ENCODE measurements at places on chromosomes 5 and 9.

DNA sequence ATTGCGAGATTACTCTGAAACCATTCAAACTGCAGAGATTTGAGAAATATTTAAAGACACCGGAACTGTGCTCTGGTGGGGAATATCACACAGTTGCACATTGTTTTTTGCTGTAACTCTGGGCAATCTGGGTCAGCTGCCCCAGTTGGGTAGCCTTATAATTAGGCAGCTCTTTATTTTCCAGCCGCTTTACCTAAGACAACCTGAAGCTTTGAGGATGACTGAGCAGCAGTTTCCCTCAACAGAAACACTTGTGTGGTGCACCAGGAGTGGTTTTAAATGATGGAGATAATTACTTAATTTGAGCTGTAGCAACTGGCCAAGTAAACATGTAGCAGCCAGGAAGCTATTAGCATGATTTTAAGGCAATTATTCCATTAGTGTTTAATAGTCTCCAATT, 2.9 kb downstream of the PLCXD3 start:
- peaks cover 12% of the 10 kb centered on the region for H3K27me3 ChIP-seq
- H3K4me3 ChIP-seq, result no peak overlapping the region
- H3K36me3 ChIP-seq, result no peaks in the 10 kb centered on the region
- H3K4me1 ChIP-seq, result no peaks in the 10 kb centered on the region

DNA sequence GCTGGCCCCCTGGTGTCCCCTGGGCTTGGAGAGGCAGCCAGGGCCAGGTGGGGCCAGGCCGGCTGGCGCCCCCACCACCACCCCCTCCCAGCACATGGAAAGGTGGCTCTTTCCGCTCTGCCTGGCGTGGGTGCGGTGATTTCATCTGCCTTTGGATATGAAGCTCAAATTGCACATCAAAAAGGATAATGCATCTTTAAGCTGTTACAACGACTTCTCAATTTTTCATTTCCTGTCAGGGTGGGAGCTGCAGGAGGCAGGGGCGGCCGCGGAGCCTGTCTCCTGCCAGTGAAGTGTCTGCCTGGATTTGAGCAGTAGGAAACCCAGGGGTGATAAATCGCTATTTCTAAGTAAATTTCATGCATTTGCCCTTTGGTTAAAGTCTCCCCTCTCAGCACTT, 169.2 kb upstream of the MVB12B start:
- no peaks in the 10 kb centered on the region for H3K27me3 ChIP-seq
- H3K4me1 ChIP-seq, result 0 out of 2 replicates have a peak, but pooled peaks cover 2% of the 10 kb centered on the region

GRCh38 chr9:121582641-121583040, 68.8 kb upstream of the DAB2IP start:
- no peak overlapping the region for H3K4me3 ChIP-seq
- no peak for DNase-seq
- H3K36me3 ChIP-seq, result no peaks in the 10 kb centered on the region
- no peaks in the 10 kb centered on the region for H3K27me3 ChIP-seq
- H3K27ac ChIP-seq, result no peak overlapping the region
- H3K4me1 ChIP-seq, result peaks cover 5% of the 10 kb centered on the region

DNA sequence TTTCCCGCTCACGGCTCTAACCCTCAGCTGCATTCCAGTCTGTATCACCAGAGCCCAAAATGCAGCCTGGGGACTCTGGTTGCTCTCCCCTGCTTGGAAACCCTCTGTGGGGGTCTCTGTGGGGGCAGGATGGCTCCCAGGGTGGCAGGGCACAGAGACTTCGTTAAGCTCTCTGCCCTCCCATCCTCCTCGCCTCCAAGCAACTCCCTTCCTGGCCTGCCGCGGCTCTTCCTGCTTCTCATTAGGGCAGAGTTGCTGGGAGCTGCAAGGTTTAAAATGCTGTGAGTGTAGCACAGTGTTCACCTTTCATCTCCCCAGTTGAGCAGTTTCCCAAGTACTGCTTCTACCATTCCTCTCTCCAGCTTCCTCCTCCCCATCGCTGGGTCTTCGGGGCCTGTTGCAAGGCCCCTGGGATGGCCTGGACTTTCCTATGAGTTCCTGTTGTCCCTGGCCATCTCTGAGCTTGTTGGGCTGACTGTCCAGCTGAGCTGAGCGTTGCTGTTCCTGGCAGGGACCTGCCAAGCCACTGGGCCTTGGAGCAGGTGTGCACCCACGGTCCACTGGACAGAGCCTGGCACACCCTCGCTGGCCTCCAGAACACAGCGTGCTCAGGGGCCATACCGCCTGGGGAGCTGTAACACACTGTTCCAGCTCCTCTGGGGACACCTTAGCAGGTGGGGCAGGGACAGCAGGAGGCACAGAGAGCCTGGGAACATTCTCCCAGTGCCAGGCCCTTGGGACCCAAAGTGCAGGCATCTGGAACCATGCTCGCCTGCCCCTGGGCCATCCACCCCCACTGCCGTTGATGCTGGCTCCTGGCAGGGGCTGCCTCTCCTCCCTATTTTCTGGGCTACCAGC, 188.4 kb downstream of the C9orf50 start:
- H3K4me3 ChIP-seq, result no peak overlapping the region
- H3K36me3 ChIP-seq, result no peaks in the 10 kb centered on the region
- H3K4me1 ChIP-seq, result peaks cover 3% of the 10 kb centered on the region
- no peak for DNase-seq
- H3K27ac ChIP-seq, result no peak overlapping the region
- H3K27me3 ChIP-seq, result peaks cover 16% of the 10 kb centered on the region

DNA sequence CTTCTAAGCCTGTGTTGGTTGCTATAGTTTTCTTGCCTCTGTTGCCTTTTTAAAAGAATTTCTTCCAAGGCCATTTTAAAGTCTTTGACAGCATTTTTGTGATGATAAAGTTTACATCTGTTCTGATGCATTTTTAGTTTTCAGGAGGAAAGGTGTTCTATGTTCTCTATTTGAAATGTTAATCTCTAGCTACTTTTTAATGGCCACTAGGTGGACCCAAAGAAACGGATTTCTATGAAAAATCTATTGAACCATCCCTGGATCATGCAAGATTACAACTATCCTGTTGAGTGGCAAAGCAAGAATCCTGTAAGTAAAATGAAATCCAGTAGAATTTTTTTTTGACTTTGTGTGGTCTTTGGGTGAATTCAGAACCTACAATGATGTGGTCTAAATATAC, 60.2 kb downstream of the MELK start:
- peaks cover 3% of the 10 kb centered on the region for H3K36me3 ChIP-seq
- H3K27ac ChIP-seq, result no peak overlapping the region
- H3K4me3 ChIP-seq, result no peak overlapping the region
- no peaks in the 10 kb centered on the region for H3K4me1 ChIP-seq

- no peaks in the 10 kb centered on the region for H3K36me3 ChIP-seq
- no peak overlapping the region for H3K27ac ChIP-seq
- no peak for DNase-seq
- no peak overlapping the region for H3K4me3 ChIP-seq
- H3K27me3 ChIP-seq, result no peaks in the 10 kb centered on the region
- H3K4me1 ChIP-seq, result no peaks in the 10 kb centered on the region
Measured at GRCh38 chr9:75242426-75242825, 154.1 kb downstream of the OSTF1 start.

DNA sequence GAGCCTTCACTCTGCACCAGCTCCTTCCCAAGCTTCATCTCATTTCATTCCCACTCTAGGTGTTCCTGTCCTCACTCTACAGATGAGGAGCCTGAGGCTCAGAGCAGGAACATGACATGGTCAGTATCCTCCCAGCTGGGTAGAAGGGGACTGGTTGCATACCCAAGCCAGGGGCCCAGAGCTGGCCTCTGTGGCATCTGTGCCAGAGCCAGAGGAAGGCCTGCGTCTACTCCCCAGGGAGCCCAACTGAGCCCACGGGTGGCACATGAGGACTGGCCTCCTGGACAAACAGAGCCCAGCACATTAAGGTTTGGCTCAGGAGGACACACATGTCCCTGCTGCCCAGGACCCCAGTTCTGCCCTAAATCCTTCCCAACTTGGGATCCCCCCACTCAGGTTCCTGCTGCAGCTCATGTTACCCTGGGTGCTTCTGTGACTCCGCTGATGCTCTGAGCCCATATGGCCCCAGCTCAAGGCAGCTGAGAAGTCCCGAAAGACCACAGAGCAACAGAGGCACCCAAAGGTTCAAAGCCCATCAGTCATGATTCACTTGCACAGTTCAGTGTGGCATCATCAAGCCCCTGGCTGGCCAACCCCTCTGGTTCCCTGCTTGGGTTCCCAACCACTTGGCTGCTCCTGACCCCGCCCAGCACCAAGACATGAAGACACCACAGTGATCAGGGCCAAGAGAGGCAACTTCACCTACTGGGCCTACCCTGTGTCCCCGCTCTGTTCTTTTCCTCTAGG, 8.5 kb upstream of the NEURL1B start:
- H3K4me3 ChIP-seq, result no peak overlapping the region
- no peaks in the 10 kb centered on the region for H3K27me3 ChIP-seq
- no peaks in the 10 kb centered on the region for H3K36me3 ChIP-seq
- H3K27ac ChIP-seq, result no peak overlapping the region

DNA sequence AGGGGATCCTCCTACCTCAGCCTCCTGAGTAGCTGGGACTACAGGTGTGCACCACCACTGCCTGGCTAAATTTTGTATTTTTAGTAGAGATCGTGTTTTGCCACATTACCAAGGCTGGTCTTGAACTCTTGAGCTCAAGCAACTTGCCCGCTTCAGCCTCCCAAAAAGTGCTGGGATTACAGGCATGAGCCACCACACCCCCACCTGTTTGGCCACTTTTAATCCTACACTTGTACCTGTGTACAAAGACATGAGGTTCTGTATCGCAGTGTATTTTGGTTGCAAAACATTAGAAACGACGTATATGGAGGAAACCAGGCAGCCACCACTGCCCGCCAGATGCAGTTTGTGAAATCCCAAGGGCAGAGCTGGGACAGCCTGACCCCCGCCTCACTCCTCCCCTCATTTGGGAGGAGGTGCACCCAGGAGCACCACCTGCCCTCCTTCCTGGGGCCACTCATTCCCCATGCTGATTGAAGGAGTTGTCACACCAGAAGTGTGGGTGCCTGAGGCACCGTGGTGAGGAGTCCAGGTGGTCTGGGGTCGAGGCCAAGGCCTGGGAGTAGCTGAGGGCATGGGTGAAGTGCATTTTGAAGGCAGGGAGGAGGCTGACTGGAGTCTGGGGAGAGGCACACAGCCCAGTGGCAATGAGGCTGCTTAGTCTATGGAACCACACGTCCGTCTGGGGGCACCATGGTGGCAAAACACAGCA, 39.3 kb upstream of the OLFM1 start:
- H3K36me3 ChIP-seq, result no peaks in the 10 kb centered on the region
- H3K27ac ChIP-seq, result no peak overlapping the region
- no peaks in the 10 kb centered on the region for H3K27me3 ChIP-seq
- no peak overlapping the region for H3K4me3 ChIP-seq
- H3K4me1 ChIP-seq, result no peaks in the 10 kb centered on the region

- DNase-seq, result no peak
- no peak overlapping the region for H3K4me3 ChIP-seq
- no peaks in the 10 kb centered on the region for H3K27me3 ChIP-seq
Measured at GRCh38 chr9:136626066-136626725, 36.5 kb upstream of the EGFL7 start.

DNA sequence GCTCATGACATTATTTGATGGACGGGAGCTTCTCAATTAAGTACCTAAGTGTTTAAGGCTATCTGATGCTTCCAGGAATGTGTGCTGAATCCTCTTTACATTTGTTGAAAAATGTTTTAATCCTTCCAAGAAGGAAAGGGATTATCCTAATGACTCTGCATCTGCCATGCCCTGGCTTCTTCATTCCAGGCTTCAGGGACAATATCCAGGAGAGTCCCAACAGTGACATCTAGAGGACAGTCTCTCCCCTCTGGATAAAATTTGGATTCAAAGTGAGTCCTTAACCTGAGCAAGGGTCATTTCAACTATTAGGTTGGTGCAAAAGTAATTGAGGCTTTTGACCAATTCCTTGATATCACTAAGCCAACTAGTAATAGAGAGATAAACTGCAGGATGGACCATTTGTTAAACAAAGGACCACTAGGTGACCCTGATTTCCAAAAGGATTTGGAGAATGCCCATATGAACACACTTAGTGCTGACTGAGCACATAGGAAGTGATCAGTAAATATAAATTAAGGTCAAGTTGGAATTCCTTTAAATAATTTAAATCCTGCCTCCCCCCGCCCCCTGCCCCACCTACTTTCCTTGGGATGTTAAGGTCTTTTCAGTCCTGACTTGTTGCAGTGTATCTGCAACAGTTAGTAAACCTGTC, 19.1 kb downstream of the TNFSF8 start:
- H3K4me1 ChIP-seq, result no peaks in the 10 kb centered on the region
- no peak overlapping the region for H3K27ac ChIP-seq
- H3K36me3 ChIP-seq, result no peaks in the 10 kb centered on the region
- H3K27me3 ChIP-seq, result no peaks in the 10 kb centered on the region
- no peak overlapping the region for H3K4me3 ChIP-seq

DNA sequence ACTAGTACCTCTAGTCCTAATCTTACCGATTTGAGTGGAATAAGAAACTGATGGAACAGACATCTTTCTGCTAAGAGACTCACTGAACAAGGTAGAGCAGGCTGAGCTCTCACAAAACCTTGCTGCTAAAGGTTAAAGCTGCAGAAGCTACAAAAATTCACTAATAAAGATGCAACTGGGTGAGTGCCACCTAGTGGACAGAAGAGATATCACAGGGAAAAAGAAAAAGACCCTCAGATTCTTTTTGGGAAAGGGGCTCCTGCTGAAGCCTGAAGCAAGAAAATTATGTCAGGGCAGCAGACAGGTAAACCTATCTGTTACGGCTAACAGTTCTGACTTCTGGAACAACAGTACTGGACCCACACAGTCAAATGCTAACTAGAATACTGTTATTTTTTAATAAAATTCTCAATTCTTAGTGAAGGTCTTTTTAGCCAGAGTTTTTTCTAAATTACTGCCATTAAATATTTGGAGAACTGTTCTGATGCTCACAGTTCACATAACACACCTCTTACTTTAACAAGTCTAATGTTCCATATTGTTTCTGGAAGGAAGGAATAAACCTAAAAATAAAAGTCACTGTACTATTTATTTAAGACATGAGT, 51.2 kb downstream of the DIAPH1 start:
- no peak overlapping the region for H3K27ac ChIP-seq
- no peaks in the 10 kb centered on the region for H3K4me1 ChIP-seq
- H3K4me3 ChIP-seq, result no peak overlapping the region
- no peak for DNase-seq
- H3K36me3 ChIP-seq, result peaks cover 3% of the 10 kb centered on the region

GRCh38 chr5:126969548-126969947, 60.8 kb downstream of the MARCHF3 start:
- H3K27ac ChIP-seq, result no peak overlapping the region
- DNase-seq, result no peak
- H3K36me3 ChIP-seq, result no peaks in the 10 kb centered on the region
- peaks cover 2% of the 10 kb centered on the region for H3K4me1 ChIP-seq

GRCh38 chr9:132973713-132974112, 4.8 kb upstream of the GFI1B start:
- peaks cover under 1% of the 10 kb centered on the region for H3K4me1 ChIP-seq
- H3K4me3 ChIP-seq, result no peak overlapping the region
- DNase-seq, result no peak

All from iPS DF 6.9 (cell line).